NCI-H187 (cell line): ENCODE measurements at places on chromosomes 16 and 17.

GRCh38 chr17:8124350-8125153 is 646 bp upstream of the HES7 start:
- no peak for DNase-seq

DNA sequence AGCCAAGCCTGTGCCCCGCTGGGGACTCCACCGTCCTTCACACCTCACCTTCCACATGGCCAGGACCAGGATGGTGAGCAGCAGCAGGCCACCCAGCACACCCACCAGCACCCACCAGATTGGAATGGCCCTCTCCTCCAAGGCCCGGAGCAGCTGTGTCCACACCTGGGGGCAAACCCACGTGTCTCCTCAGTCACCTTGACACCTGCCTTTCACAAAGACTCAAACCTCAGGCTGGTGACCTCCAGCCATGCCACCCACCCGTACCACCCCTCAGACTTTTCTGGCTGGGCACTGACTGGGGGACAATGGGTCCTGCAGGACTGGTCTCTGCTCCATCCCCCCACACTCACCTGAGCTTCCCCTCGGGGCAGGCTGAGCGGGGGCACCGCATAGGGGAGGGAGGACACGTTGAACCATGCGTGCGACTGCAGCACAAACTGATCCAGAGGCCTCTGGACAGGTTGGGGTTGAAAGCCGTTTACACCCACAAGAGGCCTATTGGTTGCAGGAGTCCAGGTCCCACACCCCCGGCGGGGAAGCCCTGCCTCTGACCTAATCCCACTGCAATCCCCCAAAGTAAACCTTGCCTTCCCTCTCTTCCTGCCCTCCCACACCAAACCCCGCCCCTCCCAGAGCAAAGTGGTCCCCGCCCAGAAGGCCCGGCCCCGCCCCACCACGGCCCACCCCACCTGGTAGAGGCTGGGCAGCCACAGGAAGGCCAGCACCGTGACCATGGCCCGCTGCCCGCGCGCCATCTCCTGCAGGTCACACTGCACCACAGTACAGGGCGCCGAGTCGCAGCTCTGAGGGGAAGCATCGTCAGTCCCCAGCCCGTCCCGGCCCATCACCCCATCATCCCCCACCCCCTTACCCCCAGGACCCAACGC is 10.9 kb upstream of the FAM171A2 start:
- DNase-seq, result no peak

DNA sequence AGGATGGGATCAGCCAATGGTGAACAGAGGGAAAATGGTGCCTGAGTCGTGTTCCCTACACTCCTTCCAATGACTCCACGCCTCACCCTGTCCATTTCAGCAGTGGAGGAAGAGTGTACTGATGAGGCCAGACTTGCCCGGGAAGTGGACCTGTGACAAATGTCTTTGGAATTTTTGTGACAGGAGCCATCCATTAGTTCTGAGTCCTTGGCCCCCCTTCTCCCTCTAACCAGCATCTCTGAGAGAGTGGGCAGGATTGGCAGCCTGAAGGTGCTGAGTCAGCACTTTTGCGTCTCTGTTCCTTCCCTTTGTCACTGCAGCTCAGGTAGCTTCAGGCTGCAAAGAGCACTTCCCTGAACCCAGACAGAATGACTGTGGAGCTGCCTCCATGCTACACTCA is 30.8 kb downstream of the BEAN1 start:
- no peak for DNase-seq

DNA sequence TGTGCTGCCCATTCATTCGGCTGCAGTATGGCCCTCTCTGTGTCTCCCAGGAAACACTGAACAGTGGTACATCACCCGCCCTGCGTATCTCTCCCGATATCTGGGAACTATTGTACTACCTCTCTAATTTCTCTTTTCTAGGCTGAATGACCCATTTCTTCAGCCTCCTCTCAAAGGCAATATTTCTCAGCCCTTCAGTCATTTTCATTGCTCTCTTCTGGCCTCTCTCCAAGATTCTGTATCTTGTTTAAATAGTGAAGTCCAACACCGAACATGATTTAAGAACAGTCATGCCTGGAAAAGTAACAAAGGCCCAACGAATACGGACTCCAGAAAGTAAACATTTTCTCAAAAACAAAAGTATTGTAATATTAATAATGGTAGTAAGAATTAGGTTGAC is 220.1 kb downstream of the ZFHX3 start:
- no peak for DNase-seq

DNA sequence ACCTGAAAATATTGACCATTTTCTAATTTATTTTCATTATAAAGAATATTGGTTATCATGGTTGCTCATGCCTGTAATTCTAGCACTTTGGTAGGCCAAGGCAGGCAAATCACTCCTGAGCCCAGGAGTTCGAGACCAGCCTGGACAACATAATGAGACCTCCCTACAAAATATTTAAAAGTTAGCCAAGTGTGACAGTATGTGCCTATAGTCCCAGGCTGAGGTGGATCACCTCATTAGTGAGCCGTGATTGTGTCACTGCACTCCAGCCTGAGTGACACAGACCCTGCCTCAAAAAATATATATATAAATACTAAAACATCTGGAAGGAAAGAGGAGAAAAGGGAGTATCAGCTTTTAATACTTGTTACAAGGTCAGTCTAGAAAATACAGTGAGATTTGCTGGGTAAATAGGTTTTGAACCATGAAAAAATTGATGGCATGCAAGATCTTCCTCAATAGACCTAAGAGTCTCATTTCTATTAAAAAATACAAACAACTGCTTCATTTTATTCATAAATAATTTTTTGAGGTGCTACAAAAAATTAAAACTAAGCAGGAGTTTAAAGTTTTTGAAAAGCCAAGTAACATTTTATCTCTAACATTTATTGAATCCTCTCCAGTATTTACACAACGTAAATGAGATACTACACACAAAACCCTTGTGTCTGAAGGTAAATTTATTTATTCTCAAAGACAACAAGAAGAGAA is 47.7 kb downstream of the TUBD1 start:
- no peak for DNase-seq

DNA sequence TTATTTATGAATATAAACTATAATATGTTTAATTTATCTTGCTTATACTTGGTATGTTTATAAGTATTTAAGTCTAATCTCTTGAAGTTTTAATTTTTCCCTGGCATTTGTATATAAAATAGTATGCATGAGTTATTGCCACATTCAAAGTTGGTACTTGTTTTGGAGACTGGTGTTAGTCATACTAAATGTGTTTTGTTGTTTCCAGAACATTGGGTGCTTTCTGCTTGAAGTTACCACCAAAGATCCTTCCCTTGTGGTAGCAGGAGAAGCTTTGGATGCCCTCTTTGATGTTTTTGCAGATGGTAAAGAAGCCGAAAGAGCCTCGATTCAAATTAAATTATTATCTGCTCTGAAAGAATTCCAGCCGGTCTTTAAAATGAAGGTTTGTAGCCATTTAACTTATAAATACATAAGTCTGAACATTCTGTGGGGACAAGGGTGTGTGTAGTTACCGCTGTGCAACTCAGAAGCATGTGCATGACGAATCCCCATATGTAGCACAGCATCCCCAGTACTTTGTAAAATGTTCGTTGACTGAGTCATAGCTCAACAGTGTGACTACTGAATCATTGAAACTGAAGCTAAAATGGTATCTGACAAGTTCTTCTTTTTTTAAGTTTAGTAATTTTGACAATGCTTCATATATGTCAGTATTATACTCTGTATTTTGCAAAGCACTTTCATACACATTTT is 36.4 kb downstream of the HEATR3 start:
- DNase-seq, result no peak

- no peak for DNase-seq
These were observed 113.3 kb downstream of the VPS53 start for GRCh38 chr17:601244-601925.

DNA sequence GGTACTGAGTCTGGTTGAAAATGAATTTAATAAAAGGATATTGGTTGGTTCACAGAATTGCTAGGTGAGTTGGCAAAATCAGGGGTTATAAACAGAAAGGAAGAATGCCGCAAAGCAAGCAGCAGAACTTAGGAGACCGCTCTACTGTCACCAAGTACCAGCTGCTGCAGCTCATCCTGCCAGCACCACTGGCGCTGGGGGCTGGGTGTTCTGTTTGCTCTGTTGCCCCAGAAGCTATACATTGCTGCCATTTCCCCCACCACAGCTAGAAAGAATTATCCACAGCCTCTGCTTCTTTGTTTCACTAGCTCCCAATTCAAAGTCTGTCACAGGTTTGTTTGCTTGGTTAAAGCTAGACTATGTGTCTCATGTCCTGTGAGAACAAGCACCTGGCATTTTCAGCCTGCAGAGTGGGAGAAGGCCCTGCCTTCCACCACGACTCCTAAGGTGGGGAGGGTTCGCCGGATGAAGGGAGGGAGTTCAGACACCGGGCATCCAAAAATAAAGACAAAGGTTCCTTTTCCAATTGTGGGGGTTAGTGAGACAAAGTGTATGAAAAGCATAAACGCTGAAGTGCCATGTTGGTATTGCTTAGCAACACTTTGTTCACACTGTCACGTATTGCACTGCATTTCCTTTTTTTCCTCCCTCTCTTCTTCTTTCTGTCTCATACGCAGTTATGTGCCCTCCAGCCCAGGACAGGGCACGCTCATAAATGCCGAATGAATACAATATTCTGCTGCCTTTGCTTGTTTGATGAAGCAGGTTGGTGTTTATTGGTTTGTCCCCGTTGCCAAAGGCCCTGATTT is 9.6 kb upstream of the CPD start:
- DNase-seq, result no peak

- no peak for DNase-seq
These were observed 9.7 kb downstream of the CTCF start for GRCh38 chr16:67571981-67572431.

- no peak for DNase-seq
These were observed 111.4 kb upstream of the SALL1 start for GRCh38 chr16:51262428-51262827.

DNA sequence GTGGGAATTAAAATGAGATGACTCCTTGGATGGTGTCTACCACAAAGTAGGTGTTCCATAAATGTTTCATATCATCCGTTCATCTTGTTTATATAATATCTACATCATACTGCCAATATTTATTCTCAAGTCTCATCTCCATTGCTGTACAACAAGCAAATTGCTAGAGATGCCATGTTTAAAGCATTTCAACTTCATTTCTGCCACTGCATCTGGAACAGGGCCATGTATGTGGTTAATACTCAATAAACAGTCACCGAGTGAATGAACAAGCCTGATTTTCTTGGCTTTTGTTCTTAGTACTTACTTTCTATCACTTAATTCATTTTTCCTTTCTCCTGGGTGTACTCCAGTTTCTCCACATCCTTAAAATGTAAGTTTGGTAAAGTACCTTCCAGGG is 107.6 kb downstream of the KCNJ2 start:
- no peak for DNase-seq

GRCh38 chr17:2202302-2202995 is 101.1 kb downstream of the SMG6 start:
- no peak for DNase-seq

DNA sequence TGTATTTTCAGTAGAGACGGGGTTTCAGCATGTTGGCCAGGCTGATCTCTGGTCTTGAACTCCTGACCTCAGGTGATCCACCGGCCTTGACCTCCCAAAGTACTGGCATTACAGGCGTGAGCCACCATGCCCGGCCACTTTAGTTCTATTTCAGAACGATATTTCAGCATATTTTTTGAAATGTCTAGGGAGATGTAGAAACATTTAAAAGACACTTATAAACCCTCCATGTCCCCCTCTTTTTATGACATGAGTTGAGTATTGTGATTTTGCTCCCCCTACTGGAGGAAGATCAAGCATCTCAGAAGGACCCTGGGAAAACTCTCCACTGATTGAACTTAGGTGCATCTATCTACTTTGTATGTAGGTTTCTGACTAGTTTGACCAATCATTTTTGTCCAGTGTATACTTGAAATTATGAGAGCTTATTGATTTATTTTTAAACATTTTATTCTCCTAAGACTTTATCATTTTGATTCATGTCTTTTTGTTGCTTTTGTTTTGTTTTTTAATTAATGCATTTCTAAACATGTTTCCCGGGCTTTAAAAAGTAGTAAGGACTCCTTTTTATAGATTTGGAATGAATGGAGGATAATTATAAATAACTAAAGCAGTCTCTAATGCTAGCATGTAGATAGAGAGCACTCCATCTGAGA is 105.1 kb downstream of the CHD9 start:
- DNase-seq, result no peak

GRCh38 chr17:55765472-55765871 is 14.6 kb downstream of the PCTP start:
- no peak for DNase-seq

- no peak for DNase-seq
These were observed 14.0 kb upstream of the SPHK1 start for GRCh38 chr17:76370261-76370993.

DNA sequence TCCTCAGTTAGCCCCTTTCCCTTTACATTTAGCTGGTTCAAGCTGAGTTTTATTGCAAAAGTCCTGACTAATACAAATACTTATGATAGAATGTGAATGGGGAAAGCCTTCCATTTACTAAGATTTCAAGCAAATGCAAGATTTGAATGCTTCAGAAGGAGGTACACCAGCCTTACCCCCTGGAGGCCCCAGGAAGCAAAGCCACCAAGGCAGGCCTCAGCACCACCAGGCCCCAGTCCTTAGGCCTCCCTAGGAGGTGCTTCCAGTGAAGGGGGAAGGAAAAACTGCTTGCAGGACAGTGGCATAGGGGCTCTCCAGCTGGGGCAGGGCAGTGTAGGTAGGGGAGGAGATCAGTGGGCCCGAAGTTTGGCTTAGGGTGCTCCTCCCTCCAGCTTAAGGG is 7.3 kb upstream of the PRPSAP2 start:
- DNase-seq, result no peak

GRCh38 chr16:87809150-87809902 is 43.5 kb upstream of the KLHDC4 start:
- DNase-seq, result no peak

DNA sequence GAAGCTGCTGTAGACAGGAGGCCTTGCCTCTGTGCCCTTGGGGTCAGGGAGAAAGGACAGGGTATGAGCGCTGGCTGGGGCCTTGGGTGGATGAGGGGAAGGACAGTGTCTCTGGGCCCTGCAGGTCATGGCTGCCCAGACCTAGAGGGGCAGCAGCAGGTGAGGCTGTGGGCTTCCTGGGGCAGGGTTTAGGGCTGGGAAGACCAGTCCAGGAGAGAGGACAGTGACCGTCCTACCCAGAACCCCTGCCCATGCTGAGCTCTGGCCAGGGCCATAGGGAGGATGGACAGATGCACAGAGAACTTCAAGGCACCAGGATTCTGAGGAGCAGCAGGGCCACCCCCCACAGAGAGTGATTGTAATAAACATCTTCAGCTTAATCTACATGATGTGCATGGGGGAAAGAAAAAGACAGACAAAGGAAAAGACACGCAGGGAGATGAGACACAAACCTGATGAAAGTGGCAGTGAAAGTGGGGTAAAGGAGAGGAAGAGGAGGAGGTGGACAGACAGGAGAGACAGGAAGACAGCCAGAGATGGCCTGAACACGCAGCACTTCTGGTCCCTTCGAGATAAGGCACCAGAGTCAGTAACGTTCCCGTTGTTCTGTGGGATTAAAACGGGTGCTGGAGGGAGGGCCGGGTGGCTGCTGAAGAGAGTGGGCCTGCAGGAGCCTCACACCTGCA is 17.5 kb downstream of the FLOT2 start:
- DNase-seq, result no peak

GRCh38 chr17:45092911-45093430 is 31.9 kb downstream of the NMT1 start:
- DNase-seq, result no peak
